ENCODE measurements at places on chromosomes 3 and 15.

DNA sequence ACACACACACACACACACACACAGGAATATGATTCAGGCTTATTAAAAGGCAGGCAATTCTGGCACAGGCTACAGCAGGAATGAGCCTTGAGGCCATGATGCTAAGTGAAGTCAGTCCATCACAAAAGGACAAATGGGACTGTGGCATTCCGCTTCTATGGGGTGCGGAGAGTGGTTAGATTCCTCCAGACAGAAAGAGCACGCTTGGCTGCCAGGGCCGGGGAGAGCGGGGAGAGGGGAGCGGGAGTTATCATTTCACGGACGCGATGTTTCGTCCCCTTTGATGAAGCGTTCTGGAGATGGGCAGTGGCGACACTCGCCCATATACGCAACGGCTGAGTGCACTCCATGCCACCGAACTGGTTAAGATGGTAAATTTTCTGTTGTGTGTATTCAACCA is 58.5 kb upstream of the FAM174B start:
- peak; percentile 48 for DNase-seq

- no peak for DNase-seq
These were observed 85.3 kb downstream of the TRAK1 start for GRCh38 chr3:42176242-42177034.

DNA sequence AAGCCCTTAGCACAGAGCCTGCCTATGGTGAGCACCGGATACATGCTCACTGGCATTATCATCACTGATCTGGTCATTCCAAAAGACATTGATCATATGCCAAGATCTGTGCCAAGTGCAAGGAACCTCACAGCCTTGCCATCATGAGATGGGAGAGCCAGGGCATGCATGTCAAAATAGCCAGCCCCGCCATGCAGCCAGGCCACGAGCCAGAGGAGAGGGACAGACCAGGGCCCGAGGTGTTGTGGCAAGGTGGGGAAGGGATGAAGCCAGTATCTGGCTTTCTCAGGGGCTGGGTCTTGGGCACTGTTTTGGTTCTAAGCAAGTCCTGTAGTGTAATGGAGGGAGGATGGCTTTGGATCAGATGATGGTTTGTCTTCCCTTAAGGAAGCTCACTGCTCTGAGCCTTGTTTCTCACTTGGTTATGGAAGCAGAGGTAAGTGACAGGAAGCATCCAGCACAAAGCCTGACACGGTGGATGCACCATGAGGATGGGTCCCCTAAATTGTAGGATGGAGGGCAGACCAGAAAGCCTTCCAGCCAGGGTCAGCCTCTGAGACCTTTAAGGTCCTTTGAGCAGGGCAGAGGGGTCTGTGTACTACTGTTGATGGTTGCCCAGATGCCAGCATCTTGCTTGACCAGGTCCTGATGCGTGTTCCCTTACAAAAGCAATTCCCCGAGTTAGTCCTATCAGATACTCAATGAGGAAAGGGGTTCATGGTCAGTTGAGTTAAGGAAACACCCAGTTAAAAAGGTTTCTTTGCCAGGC is 247.7 kb upstream of the TLE3 start:
- DNase-seq: no peak

DNA sequence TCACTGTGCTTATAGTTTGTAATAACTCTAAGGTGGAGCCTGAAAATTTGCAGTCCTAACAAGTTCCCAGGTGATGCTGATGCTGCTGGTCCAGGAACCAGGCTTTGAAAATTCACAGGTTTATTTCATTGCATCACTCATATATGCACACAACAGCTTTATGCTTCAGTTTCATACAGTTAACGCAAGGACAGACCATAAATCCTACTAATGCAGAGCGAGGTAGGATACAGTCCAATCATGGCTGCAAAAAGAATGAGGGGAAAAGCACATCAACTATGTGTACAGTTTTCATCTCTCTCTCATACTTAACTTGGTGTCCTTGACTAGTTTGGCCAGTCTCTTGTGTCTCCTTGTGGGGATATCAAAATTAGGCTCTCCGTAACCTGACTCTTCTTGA is 135.1 kb downstream of the SLCO3A1 start:
- no peak for DNase-seq

DNA sequence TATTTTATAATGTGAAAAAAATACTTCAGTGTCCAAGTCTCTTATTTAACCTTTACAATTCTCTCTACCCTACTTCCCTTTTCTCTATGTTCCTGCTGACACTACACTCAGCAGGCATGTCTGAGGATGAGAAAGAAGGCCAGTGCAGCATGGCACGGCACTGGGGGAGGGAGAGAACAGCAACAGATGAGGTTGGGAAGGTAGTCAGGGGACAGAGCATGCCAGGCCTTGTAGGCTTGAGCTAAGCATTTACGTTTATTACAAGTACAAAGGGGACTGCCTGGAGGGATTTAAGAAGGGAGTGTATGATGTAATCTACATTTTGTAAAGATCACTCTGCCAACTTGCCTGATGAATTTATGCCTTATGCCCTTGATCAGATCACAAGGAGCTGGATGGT is 117.3 kb upstream of the WNT5A start:
- no peak for DNase-seq

DNA sequence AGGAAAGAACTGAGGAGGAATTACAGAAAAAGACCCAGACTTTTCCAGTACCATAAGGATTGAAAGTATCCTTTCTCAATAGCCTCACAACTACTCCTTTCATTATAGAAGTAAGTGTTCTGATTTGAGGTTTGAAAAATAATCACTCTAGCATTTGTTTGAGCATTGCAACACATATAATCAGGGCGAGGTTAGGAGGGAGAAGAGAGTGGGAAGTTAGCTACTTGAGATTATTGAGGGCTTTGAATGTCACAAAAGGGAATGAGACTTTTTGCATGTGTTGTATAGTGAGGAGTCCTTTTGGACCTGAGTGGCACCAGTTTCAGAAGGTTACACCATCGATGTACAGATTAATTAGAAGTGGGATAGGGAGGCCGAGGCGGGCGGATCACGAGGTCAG is 65.2 kb upstream of the TNIK start:
- no peak for DNase-seq

DNA sequence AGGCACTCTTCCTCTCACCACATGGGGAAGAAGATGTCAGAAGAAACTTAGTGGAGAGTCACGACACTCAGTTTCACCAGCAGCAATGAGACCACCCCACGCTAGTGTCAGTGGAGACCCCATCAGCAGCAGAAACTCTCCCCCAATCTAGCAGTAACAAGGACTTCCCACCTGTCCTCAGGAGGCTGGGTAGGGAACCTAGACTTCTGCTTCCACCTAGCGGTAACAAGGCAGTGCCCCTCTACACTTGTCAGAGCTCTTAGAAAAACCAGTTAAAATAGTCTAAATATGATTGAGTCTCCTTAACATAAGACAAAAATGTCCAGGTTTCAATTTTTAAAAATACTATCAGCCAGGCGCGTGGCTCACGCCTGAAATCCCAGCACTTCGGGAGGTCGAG is 57.3 kb downstream of the TRAT1 start:
- no peak for DNase-seq

- DNase-seq: no peak
These were observed 39.0 kb downstream of the U2SURP start for GRCh38 chr3:143040261-143040879.

- DNase-seq: no peak
These were observed 103.9 kb downstream of the LRIG1 start for GRCh38 chr3:66396888-66397287.

- DNase-seq: no peak
These were observed 34.0 kb upstream of the GNB5 start for GRCh38 chr15:52225230-52225629.

DNA sequence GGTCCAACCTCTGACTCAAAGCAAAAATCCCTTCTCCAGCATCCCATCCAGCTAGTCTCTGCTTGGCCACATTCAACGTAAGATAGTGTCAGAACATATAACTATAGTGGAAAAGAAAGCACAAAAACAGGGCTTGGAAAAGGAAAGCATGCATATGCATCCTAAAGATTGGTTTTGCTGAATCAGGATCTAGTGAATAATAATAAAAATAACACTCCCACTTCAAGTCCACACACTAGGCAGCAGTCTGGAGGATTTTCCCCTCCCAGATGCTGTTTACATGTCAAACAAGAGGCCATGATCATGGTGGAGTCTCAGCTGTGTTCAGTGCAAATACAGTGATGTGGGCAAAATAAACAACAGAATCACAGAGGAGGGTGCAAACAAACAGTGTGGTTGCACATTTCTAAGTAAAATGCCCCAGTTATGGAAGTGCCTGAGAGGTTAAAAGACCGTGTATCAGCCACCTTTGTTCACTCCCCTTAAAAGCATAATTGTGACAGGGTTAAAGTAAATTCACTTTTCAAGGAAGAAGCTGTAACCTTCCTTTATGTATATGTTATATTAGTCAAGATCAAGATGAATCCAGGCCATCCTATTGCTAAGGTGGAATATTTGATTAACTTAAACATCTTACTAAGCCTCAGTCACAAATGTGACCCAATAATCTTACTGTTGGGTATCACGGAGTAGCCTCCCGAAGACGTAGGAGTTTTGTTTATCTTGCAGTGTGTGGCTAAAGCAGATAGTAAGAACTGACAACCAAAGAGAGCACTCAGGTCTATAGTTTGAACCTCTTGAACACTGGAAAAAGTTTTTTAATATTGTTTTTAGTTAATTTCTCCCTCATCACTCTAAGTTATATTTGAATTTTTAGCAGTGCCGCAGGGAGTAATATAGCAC is 424.5 kb downstream of the SOX2 start:
- no peak for DNase-seq

GRCh38 chr3:140500473-140500872 is 177.4 kb upstream of the TRIM42 start:
- no peak for DNase-seq

DNA sequence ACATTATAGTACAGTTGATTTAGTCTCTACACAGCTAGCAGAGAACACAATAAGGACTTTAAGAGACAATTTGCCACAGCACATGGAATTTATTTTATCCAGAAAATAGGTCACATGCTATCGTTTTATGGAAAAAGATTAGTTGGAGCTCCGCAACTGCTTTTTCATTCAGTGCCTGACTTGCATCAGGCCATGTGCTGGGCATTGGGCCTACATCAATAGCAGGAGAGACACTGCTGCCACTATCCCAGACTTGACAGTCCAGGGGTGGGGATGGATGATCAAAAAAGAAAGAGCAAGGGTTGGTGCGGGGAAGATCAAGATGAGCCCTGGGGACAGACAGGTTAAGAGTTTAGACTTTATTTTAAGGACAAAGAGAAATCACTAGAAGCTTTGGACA is 75.2 kb upstream of the C3orf80 start:
- no peak for DNase-seq

DNA sequence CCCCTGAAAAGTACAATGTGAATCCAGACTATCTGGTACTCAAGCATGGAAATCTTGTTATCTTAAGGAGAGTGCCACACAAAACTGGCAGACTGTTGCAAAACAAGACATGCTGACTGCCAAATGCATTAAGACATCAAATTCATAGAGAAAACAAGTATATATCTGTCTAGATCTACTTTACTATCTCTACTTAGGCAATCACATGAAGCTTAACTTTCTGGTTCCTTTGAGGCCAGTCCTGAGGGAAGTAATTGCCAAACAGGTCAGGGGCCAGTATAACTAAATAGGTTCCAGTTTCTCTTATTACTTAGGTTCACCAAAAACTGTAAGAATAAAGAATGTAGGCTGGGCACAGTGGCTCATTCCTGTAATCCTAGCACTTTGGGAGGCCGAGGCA is 15.9 kb upstream of the SLC4A7 start:
- no peak for DNase-seq

GRCh38 chr3:186464424-186465093 is 79.6 kb downstream of the CRYGS start:
- no peak for DNase-seq

- DNase-seq: no peak
These were observed 100.4 kb downstream of the VGLL4 start for GRCh38 chr3:11543141-11543947.

- DNase-seq: no peak
These were observed 413.5 kb upstream of the C2CD4B start for GRCh38 chr15:62578546-62578945.

DNA sequence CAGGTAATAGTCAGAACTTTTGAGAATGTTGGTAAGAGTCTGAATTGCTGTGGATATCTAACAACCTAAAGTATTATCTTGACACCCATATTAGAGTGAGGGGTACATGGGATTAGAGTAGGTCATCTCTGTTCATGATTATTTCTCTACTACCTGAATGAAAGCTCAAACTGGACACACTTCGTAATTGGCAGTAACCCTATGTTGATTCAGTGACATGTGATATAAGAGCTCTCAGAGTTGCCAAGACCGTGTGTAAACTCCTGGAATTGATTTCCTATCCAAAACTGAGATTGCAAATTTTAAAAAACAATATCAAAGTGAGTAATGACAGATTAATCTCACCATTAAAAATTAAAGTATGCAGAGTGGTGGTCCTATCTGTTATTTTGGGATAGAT is 214.8 kb upstream of the ARHGEF26 start:
- DNase-seq: no peak

- no peak for DNase-seq
These were observed 10.1 kb downstream of the AADACL2 start for GRCh38 chr3:151743855-151744254.

DNA sequence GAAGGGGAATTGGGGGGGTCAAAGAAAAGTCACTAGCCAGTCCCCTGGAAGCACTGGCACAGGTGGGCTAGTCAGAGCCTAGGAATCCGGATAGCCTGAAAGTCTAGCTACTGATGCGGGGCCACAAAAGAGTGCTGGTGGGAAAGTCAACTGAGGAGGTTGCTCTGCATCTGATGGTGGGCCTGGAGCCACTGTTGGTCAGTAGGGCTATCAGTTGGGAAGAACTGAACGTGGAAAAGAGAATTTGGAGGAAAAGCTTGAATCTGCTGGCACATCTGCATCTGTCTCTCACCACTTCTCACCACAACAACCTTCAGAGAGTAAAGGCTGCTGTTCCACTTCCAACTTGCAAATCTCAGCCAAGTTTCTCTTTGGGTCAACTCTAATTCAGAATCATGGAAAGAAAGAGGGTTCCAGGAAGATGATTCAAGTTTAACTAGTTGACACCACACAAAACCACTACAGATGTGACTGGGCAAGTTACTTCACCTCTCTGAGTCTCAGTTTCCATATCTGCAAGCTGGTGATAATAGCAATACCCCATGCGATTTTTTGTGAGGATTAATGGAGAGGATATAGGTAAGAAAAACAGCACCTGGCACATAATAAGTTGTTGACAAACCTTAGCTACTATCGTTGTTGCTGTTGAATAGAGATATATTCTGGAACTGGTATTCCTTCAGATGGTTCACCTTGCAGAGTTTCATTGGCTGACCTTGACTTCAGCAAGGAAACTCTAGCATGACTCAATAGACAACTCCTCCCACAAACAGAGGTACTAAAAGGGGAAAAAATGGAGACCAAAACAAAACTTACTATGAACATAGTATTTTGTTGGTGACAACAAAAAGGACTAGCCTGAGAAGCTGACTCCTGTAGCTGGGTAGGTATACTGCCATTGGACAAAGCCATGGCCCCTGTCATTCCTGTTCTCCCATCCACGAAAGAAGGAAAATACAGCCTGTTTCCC is 280.2 kb upstream of the STT3B start:
- DNase-seq: no peak
